ENCODE measurements at places on chromosomes 13 and 19.

- no peak for DNase-seq
Measured at GRCh38 chr13:113650731-113651148, 7.3 kb downstream of the ATP4B start.

DNA sequence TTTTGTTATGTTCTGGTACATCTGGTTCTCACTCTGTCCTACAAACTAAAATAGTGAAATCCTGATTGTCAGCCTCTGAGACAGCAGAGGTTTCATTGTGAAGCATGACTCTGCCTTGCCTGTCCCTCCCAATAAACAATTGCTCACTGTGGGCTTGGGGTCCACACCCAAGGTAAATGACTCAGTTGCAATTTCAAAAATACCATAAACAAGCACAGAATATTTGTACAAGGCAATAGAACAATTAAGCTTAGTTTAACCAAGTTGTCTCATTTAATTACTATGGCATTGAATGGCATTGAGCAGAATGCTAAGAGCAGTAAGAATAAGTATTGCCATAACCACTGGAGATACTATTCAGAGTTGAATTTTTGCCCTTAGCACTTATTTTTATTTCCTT lies 353.6 kb downstream of the SPRY2 start:
- DNase-seq: no peak

DNA sequence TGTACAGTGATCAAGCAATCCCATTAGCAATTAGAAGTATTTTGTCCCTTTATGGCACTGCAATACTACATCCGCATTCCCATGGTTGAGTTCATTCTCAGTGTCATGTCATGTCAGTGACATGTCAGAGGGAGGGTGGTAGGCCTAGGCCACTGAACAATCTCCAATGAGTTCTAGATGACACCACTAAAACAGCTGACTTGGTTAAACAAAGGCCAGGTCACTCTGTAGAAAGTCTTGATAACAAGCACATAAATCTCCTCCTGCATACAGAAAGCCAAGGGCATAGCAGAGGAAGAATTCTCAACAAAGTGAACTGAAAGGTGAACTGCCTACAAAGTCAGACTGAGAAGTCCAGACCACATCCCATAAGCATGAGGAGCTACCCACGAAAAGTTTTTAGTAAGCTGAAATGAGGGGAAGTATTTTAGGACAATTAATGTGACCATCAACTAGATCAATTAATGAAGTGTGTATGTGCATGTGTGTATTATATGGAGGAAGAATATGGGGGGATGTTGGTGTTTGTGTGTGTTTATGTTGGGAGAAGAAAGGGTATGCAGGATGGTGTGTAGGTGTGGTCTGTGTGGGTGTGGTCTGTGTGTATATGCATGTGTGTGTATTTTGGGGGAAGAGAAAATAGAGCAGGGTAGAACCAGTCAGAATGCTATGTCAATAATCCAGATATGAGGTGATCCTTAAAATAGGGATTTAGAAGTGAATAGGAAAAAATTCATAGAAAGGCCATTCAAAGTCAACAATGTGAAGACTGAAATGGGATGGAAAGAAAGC lies 67.7 kb downstream of the TBC1D4 start:
- DNase-seq: no peak

GRCh38 chr13:97403893-97404750 lies 29.8 kb upstream of the RAP2A start:
- no peak for DNase-seq

DNA sequence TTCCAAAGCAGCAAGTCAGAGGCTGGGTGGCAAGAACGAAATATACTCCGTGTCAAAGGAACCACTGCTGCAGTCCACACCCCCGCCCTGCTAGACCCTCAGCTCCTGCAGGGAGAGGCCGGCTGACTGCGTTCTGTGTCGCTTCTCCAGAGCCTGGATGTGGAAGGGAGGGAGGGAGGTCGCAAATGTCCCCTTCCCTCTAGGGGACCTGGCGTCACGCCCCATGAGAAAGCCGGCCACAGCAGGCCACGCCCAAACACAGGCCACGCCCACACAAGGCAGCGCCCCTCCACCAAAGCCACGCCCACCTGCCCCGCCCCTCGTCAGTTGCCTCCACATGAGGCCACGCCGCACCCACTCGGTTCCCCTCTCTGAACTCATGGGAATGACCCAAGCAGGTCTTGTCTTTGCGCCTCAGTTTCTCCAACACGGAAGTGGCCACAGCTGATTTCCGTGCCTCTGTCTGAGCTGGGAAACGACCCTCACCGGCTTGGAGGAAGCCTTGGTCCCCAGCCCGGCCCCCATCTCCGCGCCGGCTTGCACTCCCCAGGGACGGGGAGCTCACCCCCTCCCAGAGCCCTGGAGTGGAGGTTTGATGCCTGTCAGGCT lies 38.4 kb upstream of the TCF3 start:
- no peak for DNase-seq

GRCh38 chr19:51327066-51328001 lies 14.6 kb downstream of the VSIG10L start:
- DNase-seq: no peak

- no peak for DNase-seq
Measured at GRCh38 chr19:33227242-33227650, 1.6 kb upstream of the SLC7A10 start.

DNA sequence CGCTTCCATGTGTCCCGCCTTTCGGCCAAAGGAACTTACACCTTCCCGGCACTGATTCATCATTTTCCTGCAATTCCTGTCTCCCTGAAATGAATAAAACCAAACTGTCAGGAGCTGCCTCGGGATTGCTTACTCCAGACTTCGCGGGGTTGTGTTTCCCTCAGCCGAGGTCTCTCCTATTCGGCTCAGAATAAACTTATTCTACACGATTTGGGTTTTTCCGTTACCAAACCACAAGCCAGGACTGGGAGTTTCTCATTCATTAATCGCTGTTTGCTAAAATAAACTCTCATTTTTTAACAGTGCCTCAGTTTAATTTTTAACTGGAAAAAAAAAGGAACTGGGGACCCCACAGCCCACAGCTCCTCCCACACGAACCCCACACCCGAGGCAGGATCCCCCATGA lies 667 bp downstream of the ZNF878 start:
- DNase-seq: no peak

DNA sequence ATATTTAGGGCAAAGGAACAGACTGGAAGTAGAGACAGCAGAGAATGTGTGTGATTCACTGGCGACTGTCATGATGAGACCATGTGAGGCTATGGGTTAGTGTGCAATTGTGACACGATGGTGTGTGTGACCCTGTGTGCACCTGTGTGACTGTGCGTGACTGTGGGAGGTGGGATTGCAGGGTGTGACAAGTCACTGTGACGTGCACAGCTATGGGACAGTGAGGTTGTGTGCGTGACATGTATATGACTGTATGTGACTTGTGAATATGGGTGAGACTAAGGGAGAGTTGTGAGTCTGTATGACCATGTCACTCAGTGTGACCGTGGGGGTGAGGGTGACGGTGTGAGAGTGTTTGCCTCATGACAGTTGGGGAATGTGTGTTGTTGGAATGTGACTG lies 3.4 kb upstream of the GIPR start:
- DNase-seq: no peak

GRCh38 chr19:18658366-18658855 lies 21.6 kb downstream of the KLHL26 start:
- DNase-seq: no peak

DNA sequence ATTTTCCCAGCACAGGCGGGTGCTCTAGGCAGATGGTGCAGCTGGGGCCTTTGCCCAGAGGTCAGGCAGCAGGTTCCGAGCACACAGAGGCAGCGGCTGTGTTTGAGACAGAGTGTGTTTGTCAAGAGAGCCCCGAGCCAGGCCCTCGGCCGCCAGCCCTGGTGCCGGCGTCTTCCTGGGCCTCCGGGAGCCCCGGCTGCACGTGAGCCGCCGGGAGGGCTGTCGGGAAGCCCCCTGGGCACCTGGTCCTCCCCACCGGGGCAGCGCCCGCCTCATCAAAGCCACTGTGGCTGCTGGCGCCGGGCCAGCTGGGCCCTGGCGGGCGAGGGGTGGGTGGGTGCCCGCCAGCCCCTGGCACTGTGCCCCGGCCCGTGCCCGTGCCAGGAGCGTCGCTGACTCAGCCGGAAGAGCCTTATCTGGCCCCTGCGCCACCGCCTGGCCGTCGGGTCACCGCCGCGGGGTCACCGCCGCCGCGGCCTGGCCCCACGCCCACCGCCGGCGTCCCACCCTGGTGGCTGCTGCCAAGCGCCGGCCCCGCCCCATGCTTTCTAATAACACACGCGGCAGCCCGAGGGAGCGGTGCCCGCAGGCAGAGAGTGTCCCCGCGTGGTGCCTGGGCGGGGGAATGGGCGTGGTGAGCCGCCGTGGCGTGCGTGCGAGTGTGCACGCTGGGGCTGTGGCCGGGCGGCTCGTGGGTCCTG lies 14.9 kb downstream of the ARID3A start:
- no peak for DNase-seq

DNA sequence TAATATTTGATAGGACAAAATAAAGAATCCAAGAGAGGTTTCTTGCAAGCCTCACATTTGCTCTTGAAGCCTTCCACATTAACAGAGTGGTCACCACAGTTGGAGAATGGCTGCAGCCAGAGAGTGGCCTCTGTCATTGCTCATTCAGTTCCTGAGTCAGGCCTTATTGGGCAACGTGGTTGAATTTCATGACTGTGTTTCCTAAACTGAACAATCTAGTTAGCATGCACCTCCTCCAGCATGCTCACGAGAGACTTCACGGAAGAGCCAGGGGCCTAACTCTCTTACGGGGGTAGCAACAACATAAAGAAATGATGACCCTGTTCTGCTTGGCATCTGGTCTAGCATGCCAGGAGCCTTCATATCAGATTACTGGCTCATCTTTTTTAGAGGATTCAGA lies 9.6 kb upstream of the UBL3 start:
- no peak for DNase-seq

- DNase-seq: no peak
Measured at GRCh38 chr13:47120282-47120681, 223.4 kb upstream of the HTR2A start.

DNA sequence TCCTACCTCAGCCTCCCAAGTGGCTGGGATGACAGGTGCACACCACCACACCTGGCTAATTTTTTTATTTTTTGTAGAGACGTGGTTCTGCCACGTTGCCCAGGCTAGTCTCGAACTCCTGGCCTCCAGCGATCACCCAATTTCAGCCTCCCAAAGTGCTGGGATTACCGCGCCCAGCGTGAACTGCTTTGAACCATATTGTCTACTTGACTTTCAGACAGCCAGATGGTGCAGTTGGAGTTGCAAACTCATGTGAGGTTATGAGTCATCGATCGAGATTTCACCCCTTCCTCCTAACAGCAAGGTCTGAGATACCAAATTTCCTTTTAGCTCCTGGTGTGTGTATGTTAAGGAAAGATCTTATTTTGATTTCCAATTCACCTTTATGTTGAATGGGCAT lies 2.7 kb downstream of the SLC27A1 start:
- DNase-seq: no peak

- DNase-seq: no peak
Measured at GRCh38 chr19:49421039-49421877, 2.0 kb downstream of the PTH2 start.

DNA sequence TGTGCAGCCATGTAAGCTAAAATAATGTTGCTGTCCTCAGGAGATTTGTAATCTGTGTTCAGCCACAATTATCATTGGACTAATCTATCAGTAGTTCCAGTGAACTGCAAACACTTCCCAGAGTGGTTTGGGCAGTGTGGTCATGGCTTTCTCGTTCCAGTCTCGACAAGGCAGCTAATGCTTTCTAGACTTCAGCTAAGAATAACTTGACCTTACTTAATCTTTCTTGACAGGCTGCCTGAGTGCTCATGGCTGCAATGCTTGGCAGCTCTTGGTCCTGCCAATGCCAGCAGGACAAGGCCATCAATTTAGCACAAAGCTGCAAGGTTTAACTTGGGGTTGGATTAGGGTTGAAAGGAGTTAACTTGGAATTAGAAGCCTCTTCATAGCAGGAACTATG lies 32.8 kb downstream of the ATP12A start:
- DNase-seq: no peak

- no peak for DNase-seq
Measured at GRCh38 chr19:14434543-14435319, 1.6 kb downstream of the PKN1 start.

DNA sequence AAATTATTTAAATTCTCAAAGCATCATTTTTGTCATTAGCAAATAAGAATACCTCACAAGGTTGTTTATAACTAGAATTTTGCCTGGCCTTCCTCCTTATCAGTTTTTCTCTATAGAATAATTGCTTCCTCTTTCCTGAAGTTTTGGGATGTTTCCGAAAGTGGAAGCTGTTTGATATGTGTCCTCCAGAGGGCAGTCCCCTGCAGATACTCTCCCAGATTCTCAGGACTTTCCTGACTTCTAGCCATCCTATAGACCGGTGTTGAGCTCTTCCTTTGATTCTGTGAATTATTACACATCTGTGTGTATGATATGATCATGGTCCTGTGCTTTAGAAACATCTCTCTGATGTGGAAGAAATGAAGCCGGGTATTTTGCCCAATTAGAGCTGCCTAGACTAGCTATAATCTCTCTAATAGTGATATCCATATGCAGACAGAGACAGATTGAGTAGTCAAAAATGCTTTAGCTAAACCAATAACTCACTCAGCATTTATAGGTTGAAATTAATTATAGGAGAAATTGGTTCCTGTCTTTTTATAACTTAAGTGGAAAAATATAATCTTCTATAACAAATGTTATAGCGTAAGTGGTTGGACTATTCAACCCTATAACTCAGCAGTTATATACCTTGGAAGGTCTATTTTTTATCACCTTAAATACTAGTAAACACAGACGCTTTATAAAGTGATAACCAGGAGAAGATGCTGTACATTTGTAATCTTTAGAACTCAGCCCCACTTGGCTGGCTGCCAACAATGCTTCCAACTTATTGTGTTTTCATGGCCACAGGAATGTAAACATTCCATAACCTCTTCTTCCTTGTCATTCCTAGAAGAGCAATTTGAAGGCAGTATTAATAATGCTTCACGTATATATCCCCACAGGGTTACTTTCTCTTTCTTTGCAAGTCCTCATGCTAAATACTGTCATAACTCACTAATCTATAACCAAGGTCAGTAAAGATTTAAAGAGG lies 201.0 kb upstream of the RXFP2 start:
- no peak for DNase-seq

GRCh38 chr13:35598233-35598632 lies 121.7 kb upstream of the MAB21L1 start:
- DNase-seq: no peak

- no peak for DNase-seq
Measured at GRCh38 chr19:47608074-47608918, 638 bp upstream of the BICRA start.

- no peak for DNase-seq
Measured at GRCh38 chr13:59877933-59878332, 285.8 kb downstream of the DIAPH3 start.
